Lower leg skin (tissue), 4 donors: ENCODE measurements at places on chromosomes 6 and 20.

DNA sequence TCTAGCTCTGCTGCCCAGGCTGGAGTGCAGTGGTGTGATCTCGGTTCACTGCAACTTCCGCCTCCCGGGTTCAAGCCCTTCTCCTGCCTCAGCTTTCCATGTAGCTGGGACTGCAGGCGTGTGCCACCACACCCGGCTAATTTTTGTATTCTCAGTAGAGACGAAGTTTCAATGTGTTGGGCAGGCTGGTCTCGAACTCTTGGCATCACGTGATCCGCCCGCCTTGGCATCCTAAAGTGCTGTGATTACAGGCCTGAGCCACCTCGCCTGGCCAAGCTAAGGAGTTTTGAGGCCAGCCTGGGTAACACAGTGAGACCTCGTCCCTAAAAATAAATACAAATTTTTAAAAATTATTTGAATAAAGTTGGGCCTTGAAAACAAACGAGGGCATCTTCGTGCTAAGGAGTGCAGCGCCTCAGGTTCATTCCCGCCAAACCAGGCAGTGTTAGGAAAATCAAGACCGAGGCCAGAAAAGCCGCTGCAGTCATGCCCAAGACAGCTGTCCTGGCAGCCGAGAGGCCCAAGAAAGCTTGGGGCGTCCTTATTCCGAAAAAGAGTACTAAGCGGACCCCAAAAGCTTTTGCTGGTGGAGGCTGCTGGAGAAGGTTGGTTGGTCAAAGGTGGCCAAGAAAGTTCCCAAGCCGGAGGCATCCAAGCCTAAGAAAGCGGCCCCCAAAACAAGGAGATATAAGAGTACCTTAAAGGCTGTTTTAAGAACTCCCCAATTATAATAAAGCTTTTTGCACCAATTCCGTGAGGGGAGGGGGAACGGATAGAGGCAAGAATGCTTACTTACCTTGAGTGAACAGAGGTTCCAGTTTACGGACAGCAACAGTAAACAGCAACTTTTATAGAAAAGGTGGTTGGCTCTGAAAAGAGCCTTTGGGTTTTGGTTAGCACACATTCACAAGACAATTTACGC is 109.0 kb downstream of the HFE start:
- DNase-seq: no peak

- DNase-seq: no peak
These were observed 1.9 kb downstream of the KLHL32 start for GRCh38 chr6:96926425-96926824.

DNA sequence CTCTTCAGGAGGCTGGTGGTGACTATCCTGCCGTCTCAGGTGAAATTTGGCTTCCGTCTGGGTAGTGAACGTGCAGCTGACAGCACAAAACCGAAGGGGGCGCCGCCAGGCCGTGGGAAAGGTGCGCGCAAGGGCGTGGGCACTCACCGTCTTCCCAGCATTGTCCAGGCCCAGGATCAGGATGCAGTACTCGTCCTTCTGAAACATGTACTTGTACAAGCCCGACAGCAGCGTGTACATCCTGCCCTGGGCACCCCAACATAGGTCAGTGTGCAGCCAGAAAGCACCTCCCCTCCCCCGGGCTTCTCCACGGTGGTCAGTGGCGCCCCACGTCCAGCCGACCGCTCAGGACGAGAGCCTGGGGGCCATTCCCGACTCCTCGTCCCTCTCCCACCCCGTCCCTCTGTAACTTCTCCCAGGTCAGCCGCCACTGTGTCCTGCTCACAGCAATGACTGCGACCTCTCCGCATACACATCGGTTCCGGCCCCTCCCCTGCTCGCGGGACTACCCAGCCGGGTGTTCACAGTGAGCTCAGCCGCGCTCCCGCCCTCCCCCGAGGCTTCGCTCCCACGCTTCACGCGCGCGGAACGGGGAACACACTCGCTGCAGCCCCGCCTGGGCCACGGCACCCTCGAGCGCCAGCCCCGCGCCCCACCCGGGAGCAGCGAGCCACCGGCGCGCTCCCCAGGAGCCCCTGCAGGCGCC is 771 bp downstream of the ARFRP1 start:
- peak; percentile 90 for DNase-seq

DNA sequence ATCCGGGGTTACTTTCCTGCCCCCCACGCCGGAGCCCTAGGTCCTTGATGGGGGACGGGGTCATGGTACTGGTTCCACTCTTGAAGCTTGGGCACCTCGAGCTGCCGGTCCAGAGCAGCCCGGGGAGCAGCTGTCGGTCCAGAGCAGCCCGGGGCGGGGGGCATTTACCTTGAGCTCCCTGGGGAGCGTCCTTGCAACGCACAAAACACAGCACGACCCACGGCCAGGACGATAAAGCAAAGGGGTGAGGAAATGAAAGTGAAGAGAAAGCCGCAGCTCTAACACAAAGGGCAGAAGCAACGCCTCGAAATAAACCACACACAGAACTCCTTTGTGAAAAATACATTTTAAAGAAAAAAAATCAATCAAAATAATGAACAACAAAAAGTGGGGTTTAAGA is 39.1 kb downstream of the KCNQ2 start:
- no peak for DNase-seq

- no peak for DNase-seq
These were observed 18.3 kb downstream of the SERPINB9 start for GRCh38 chr6:2884804-2885203.

DNA sequence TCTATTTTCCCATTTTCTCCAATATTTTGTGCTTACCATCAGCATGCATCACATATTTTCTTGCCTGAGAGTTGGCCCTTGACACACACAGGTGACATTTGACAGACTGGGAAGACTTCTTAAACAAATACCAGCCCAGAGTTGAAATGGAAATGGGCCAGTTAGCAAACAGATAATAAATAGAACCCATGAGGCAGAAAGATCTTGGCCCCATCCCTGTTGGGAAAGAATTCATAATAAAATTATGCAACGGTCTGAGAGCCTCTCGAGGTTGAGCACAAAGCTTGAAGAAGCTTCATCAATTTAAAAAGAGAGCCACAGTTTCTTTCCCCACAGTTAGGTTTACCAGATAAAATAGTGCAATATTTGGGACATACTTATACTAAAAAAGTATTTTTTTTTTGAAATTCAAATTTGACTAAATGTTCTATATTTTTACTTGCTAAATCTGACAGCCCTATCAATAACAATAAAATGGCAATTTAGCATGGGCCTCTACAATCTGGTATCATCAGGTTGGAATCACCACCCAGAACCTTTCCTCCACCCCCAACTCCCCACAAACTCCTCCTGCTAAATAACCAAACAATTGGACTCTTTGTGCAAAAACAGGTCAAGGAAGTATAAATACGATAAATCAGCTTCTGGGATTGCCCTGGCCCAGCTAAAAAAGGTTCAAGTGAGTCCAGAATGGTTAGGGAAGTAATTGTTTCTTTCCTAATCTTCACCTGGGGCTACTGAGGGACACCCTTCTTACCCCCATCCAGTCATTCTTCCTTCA is 129.8 kb downstream of the CD164 start:
- no peak for DNase-seq

- DNase-seq: no peak
These were observed 96.3 kb downstream of the LYRM2 start for GRCh38 chr6:89542081-89542857.

- DNase-seq: no peak
These were observed 622.7 kb downstream of the PHF3 start for GRCh38 chr6:64258302-64258701.

DNA sequence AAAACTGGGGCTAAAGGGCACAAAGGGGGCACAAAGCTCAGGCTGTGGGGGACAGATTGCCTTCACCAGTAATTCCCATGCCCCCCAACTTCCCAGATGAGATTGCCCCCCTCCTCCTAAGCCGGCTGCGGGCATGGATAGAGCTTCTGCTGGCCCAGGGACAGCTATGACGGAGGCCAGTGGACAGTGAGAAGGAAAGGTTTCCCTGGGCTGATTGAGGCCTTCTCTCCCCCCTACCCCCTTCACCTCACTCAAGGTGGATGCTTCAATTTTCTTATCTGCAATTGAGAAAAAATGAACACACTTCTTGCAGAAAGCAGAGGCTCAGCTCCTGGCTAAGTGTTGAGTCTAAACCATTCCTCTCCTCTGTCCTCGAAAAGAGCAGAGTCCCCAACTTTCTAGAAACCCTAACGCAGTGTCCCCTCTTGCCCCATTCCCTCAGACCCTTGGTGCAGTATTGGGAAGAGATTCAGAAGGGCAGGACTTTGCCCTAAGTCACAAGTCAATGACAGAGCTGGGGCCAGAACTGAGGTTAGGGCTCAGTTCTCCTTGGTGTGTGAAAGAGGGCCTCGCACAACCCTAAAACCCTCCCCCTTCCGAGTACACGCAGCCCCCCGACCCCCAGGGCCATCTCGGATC is 808 bp downstream of the SDC4 start:
- DNase-seq: no peak

GRCh38 chr6:40340196-40340595 is 247.0 kb downstream of the LRFN2 start:
- no peak for DNase-seq

GRCh38 chr20:35886537-35886936 is 67.8 kb downstream of the SCAND1 start:
- DNase-seq: no peak

GRCh38 chr6:153984811-153985210 is 54.2 kb upstream of the OPRM1 start:
- DNase-seq: no peak

GRCh38 chr20:1952737-1953530 is 40.9 kb downstream of the PDYN start:
- no peak for DNase-seq

- no peak for DNase-seq
These were observed 248.9 kb upstream of the CITED2 start for GRCh38 chr6:139623372-139623771.

- DNase-seq: no peak
These were observed 22.4 kb downstream of the EDN3 start for GRCh38 chr20:59322585-59323454.

GRCh38 chr20:62288535-62289105 is 14.2 kb upstream of the ADRM1 start:
- DNase-seq: no peak

GRCh38 chr20:56359212-56360132 is 698 bp downstream of the FAM210B start:
- DNase-seq: peak; percentile 41

DNA sequence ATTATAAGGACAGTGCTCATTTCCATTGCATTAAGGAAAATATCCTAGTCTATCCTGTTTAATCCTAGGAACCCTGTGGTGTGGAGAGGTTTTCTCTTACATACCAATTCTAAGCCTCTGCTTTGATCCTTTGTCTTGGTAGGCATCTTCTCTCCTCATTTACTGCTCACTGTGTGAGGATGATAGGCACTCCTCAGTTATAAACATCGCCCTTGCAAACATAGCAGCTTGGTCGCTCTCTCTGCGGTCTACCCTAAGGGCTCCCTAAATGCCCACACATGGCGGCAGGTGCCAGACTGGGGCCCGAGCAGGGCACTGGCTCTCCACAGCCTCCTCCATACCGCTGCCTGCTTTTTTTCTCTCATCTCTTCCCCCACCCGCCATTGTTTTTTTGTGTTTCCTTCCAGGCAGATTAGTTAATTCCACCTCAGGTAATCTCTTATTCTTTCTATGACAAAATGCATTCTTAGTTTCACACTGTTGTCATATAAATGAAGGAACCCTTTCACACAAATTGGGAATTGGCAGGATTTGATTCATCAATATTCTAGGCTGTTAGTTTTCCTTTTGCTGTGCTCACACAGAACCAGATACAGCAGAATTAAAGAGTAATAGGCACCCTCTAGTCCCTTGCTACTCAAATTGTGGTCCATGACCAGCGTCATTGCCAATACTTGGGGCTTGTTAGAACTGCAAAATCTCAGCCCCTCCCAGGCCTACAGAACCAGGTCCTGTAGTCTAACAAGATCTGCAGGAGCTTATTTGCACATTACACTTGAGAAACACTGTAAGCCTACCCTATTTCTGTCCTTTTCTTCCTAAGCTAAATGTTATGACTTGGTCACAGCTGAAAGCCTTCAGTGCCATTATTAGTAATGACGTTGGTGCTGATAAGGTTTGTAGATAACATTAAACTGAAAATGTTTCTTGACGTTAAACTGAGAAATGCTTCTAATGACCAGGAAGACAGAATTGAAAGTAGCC is 36.3 kb downstream of the CARMIL1 start:
- no peak for DNase-seq

GRCh38 chr6:79372757-79373156 is 138.3 kb upstream of the HMGN3 start:
- no peak for DNase-seq

- DNase-seq: no peak
These were observed 5.1 kb downstream of the PNRC1 start for GRCh38 chr6:89085409-89086205.

DNA sequence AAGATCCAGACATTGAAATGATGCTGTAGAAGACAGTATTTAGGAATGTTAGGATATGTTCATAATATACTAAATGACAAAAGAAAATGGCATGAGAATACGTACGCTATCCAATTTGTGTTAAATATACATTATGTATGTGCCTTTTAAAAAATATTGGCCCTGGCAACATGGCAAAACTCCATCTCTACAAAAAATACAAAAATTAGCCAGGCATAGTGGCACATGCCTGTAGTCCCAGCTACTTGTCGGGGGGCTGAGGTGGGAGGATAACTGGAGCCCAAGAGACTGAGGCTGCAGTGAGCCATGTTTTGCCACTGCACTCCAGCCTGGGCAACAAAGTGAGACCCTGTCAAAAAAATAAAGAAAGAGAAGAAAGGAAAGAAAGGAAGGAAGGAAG is 155.7 kb downstream of the DOK5 start:
- DNase-seq: no peak

DNA sequence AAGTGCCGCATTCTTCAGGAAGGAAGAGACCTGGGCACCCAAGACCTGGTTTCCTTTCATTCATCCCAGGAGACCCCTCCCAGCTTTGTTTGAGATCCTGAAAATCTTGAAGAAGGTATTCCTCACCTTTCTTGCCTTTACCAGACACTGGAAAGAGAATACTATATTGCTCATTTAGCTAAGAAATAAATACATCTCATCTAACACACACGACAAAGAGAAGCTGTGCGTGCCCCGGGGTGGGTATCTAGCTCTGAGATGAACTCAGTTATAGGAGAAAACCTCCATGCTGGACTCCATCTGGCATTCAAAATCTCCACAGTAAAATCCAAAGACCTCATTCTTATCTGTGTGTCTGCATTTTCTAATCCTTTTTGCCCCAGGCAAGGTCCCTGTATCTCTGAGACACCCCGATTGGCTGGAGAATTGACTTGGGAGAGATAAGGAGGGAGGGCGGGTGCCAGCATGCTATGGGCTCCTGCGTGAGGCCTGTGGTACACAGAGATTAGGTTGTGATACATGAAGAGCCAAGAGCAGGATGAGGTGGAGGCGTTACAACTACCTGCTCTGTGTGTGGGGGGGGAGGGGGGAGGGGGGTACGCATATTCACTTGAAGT is 4.8 kb downstream of the MUC21 start:
- DNase-seq: no peak

- DNase-seq: no peak
These were observed 49.8 kb downstream of the MAP3K7 start for GRCh38 chr6:90537027-90537426.

DNA sequence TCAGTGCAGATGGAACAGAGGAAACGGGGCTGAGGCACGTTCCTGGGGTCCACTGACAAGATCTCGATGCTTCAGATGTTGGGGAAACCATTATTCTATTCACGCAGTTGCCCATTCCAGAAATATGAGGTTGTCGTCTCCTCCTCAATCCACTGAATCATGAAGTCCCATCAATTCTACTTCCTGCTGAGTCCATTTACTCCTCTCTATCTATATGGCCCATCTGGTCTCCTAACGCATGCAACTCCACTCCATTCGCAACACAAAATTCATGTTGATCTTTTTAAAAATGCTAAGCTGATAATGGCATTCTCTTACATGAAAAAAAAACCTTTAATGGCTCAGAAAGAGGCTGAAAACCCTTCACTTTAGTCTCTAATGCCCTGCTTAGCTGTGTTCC is 37.5 kb downstream of the MAP3K5 start:
- DNase-seq: no peak

GRCh38 chr6:75676377-75676776 is 72.7 kb upstream of the MYO6 start:
- no peak for DNase-seq
